ENCODE measurements at places on chromosomes 12 and 14.

- peak; percentile 38 for DNase-seq
These were observed 24.3 kb upstream of the GLIPR1L2 start for GRCh38 chr12:75366629-75367028.

- DNase-seq: no peak
These were observed 10.5 kb downstream of the PLD4 start for GRCh38 chr14:104935026-104935650.

- DNase-seq: peak; percentile 75
These were observed 32.9 kb downstream of the MIPOL1 start for GRCh38 chr14:37230551-37231194.

DNA sequence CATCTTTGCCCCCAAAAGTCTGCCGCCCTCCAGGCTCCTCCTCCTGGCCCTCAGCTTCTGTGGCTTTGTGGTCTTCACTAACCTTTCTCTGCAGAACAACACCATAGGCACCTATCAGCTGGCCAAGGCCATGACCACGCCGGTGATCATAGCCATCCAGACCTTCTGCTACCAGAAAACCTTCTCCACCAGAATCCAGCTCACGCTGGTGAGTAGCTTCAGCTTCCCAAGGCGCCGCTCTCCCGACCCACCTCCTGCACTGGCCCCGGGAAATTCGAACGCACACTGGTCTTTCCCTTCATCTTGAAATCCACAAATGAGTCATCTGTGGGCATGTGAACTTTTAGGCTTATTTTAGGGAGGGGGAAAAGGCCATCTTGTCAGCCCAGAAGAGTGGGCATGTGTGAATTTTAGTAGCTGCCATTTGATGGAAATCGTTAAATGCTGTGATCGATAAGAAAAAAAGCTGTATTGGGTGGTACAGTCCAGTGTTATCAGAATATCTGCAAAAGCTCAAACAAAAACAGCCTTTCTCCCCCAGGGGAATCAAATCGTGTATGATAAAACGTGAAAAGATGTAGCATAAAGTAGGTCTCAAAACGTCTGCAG is 700 bp downstream of the SLC35E3 start:
- peak; percentile 79 for DNase-seq

DNA sequence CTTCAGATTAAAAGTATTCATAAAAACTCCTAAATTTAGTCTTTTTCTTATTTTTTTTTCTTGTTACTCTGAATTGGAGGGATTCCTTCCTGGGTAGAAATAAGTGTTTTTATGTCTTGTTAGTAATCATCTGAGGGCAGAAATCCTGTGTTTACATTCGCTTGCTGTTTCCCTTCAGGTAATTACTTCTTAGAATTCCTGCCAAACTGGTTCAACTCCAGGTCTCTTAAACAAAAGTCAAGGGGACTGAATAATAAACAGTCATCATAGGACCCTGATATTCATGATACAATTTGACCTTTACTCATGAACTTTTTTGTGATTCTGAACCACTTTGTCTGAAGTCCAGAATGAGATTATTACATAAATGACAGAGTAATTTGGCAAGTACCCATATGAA is 843.9 kb downstream of the FLRT2 start:
- DNase-seq: no peak

DNA sequence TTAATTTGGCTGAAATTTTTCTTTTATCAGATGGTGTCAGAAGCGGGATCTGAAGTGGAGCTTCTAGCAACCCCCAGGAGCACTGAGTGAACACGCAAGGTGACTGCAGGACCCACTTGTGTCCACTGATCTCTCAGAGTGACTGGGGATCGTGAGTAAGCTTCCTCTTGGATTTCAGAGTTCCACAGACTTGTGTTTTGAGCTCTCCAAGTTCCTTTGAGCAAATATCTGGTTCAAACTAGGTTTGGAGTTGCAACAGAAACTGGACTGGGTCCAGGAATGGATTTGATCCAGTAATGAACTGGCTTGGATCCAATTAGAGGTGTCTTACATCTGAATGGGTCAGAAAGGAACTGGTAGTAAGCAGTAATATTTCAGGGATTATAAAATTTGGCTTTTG is 24.7 kb upstream of the B4GALNT1 start:
- peak; percentile 64 for DNase-seq

- DNase-seq: peak; percentile 99
These were observed 148.9 kb downstream of the PPM1H start for GRCh38 chr12:62785941-62786559.

- no peak for DNase-seq
These were observed 12.5 kb downstream of the BTG1 start for GRCh38 chr12:92133171-92133570.

DNA sequence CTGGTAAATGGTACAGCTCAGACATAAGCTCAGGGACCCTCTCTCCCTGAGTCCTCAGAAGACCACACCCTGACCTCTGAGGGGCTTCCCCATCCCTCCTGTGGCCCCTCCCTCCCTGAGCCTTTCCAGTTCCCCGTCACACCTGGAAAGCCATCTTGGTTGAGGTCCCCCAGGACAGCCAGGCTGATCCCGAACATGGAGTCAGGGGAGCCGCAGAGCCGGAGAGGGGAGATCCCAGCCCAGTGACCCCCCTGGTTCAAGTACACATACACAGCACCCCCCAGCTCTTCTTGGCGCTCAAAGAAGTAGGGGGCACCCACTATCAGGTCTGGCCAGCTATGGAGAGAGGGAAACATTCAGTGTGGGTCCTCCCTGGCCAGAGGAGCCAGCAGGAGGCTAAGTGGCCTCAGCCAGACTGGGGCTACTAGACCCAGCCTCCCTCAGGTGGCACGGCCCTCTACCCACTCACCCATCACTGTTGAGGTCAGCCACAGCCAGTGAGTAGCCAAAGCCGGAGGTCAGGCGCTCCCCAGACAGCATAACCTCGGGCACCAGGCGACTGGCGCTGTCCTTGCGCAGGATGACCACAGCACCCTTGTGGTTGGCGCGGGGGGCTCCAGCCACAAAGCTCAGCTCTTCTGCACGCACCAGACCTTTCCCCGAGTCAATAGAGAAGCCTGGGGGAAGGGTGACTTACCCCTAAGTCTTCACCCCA is 9.3 kb downstream of the ITGA7 start:
- DNase-seq: no peak

DNA sequence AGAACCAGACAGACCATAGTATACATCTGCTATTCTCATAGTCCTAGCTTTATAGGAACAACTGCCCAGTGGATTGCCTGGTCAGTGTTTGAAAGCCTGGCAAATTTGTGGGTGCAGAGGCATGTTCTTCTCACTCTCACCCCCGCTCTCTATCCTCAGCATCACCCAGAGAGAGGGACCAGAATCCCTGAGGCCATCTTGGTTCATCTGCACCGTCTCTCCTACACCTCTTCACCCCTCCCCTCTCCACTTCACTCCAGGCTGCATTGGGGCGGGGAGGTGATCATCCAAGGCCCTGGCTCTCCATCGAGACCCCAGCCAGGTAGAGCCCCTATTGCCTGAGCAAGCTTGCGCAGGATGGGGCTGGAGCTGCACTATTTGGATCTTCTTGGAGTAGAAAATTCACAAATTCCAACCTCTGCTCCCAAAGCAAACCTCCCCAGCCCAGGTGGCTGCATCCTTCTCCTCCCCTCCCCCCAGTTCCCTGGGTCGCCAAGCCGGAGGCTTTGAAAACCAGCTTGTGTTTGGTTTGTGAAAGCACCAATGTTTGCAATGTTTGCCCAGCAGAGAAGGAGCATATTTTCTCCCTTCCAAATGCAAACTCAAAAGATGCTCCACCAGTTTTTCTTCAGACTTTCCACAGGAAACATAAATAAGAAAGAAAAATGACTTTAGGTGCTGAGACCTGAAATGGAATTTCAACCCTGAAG is 18.6 kb upstream of the COL2A1 start:
- no peak for DNase-seq
